ENCODE measurements at places on chromosomes 1 and 21.

GRCh38 chr1:226576601-226577000, 28.0 kb downstream of the STUM start:
- no peak for DNase-seq

DNA sequence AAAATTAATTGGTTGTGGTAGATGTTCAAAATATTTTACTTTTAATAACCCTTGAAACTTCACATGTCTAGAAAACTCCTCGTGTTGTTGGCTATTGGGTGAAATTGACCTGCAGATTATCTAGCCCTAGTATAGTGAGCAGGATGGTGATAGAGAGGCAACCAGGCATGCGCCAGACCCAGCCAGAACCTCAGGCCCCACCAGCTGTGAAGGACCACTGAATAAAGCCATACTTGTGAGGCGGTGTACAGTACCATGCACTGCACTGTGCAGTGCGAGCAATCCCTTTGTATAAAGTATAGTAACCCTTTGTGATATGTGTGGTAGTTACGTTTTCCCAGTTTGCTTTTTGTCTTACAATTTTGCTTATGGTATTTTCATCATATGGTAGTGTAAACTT, 8.5 kb downstream of the TTF2 start:
- DNase-seq, result no peak

DNA sequence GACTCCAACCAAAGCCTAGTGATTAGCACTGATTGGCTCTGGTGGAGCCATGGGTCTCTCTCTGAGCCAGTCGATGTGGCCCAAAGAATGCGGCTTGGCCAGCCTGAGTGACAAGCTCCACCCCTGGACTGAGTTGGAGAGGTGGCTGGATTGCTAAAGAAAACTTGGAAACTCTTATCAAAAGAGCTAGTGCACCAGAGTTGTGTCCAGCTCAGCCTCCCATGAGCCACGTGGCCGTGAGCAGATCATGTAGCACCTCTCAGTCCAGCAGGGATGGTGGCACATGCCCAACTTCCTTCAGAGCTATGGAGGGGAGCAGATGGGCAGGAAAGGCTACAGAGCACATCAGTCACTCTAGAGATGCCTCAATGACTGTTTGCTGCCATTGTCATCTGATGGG, 142.8 kb upstream of the VAMP3 start:
- DNase-seq, result no peak

DNA sequence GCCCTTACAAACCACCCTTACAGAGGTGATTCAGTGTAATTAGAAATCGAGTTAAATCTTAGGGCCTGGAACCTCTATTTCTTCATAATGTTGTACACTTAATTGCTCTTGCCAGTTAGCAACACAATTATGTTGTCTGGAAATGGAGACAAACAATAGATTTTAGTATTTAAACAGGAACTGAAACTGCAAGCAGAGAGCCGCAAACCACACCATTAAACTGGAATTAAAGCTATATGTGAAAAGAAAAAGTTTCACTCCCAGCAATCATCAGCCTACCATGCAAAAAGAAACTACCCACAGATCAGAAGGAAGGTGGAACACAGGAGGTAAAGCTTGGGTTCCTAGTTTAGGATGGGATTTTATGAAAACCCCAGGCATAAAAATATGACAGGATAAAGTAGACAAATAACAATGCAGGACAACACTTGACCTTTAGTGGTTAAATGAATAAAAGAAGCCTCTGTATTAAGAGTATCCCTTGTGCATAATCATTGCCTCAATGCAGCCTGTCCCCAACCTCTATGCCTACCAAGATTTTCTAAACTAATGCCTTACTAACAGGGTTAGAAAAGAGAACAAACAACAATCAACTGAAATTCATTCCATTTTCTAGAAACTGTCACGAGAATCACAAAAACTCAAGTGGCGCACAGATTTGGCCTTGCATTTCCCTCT, 304.3 kb upstream of the ESRRG start:
- DNase-seq, result no peak

DNA sequence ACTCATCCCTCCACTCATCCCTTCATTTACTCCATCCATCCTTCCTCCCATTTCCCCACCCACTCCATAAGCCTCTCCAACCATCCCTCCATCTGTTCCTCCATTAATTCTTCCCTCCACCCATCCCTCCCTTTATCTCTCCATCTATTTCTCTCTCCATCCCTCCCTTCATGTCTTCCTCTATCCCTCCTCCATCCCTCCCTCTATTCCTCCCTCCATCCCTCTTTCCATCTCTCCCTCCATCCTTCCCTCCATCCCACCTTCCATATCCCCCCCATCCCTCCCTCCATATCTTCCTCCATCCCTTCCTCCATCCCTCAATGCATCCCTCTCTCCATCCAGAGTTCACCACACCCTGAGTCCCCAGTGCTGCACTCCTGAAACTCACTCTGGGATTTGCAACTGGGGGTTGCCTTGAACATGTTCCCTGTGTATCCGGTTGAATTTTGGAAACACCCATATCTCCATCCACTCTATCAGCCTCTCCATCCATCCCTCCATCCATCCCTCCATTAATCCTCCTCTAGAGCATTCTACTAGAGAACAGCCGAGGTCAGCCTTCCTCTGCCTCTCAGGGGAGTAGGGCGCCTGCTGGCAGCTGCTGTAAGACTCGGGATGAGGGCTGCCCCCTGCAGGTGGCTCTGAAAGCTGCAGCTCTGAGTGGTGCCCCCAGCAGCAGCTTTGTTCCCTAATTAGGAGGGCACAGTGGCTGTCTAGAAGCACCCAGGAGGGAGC, 39.4 kb downstream of the ABCG1 start:
- no peak for DNase-seq
